NCI-H774 (cell line): ENCODE measurements at places on chromosomes 7 and 10.

- DNase-seq, result no peak
Observed at GRCh38 chr10:128573281-128573845, 447.1 kb upstream of the MKI67 start.

GRCh38 chr10:119737823-119738222 lies 12.0 kb downstream of the INPP5F start:
- no peak for DNase-seq

DNA sequence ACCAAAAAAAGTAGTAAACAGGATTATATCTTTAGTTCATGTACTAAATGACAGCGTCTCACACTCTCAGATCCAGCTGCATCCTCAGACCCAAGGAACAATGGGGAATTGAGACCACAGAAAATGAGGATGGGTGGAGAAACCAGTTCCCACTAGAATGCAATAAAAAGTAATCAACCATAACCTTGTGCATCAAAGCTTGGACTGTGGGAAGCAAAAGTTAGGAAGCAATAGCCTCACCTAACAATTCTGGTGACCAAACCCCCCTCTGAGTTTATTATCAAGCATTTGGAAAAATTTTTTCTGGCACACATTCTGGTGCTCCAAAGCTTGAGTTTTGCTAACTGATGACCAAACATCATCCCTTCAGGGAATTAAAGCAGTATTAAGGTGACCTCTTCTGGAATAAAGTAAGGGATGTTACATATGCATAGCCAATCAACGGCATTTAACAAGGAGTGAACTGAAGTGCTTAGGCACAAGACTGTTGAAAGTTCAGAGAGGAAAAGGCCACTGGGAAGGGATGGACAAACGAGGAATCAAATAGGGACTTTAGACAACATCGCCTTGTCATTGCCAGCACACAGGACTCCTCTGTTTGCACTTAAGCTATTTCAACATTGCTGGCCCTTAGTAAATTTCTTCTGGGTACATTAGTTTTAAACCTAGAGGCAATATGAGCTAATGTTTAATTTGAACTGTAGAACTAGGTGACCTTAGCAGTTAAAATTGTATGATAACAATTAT lies 1.2 kb upstream of the MAT1A start:
- no peak for DNase-seq

DNA sequence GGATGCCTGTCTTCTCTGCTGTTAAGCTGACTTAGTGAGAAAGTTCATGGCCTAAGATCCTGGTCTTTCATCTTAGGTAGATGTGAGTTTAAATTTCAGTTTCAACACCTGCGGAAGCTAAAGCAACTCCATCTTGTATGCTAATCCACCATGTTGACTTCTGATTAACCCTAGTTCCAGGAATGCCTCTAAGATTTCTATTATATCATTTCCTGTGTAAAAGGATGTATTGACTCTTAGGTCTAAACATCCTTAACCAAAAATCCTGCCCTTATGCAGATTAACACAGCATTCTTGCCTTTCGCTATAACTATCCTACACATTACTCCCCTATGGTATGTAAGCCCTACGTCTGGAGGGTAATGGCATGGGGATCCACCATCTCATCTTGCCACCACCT lies 94.4 kb upstream of the CCDC6 start:
- DNase-seq, result no peak

- DNase-seq, result peak; percentile 46
Observed at GRCh38 chr7:106190589-106191330, 78.6 kb upstream of the SYPL1 start.

GRCh38 chr7:100130608-100131453 lies 4.1 kb downstream of the MBLAC1 start:
- DNase-seq, result peak; percentile 59

- DNase-seq, result no peak
Observed at GRCh38 chr7:153320681-153321080, 561.1 kb downstream of the ACTR3B start.

DNA sequence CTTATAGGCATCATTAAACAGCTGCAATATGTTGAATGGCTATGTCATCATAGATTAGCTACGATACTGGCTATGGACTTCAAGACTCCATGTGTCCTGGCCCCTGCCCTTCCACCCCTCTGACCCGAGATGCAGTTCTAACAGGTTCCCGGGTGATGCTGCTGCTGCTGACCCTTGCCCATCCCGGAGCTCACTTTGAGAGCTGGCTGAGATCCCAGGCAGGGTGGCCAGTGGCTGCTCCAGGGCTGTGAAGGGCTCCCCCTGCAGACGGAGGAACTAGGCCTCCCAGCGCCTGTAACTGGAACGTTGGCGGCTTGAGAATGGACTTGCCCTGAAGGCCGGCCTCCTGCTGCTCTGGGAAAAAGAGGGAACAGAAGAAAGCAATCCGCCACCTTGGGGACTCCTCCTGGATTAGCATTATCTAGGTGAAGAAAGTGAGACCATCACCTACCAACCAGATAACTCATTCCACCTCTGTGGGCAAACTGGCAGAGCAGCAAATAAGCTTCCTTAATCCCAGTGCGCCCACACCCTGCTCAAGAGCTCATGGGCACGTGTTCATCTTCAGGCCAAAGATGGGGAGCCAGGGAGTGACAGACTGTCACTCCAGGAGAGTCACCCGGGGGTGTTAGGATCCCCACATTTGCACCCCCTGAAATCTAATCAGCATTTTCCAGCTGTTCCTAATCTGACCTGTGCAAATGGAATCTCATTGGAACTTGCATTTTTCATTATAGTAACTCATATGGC lies 56.8 kb downstream of the PARP12 start:
- DNase-seq, result no peak

DNA sequence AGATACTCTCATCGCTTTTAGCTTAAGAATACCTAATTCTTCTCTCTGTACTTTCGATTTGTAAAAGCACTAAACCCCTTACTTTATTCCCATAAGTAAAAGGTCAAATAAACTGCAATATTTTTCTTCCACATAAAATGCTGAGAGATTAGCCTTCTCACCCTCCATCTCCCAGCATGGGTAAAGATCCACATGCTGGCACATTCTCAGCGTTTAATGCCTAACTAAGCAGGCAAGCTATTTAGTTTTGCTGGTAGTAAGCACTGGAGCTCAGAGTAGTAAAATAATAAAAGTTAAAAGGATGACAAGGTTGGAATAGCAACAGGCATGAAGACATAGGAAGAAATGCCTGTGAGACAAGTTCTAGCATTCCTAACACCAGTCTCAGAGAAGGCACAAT lies 65.9 kb upstream of the NEBL start:
- DNase-seq, result no peak

GRCh38 chr7:78296046-78296597 lies 497.5 kb downstream of the PHTF2 start:
- no peak for DNase-seq

- DNase-seq, result no peak
Observed at GRCh38 chr7:158275711-158276413, 311.8 kb downstream of the PTPRN2 start.

DNA sequence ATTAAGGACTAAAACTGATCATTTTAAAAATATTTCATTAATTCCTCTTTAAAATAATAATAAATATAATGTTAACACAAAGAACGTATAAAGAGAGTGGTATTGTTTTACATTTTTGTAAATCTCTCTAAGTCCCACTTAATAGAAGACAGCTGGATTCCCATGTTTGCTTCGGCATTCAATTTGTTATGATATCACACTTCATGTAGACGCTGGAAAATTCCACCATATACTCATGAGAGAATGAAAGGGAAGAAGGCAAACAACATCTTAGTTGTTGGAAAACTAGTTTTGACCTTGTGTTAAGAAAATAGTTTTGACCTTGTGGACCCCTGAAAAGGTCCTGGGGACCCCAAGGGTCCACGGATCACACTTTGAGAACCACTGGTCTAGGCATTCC lies 85.3 kb upstream of the MGMT start:
- DNase-seq, result no peak

GRCh38 chr10:21099291-21100062 lies 202.4 kb upstream of the NEBL start:
- DNase-seq, result no peak

GRCh38 chr7:47231032-47231431 lies 350.9 kb downstream of the TNS3 start:
- no peak for DNase-seq

DNA sequence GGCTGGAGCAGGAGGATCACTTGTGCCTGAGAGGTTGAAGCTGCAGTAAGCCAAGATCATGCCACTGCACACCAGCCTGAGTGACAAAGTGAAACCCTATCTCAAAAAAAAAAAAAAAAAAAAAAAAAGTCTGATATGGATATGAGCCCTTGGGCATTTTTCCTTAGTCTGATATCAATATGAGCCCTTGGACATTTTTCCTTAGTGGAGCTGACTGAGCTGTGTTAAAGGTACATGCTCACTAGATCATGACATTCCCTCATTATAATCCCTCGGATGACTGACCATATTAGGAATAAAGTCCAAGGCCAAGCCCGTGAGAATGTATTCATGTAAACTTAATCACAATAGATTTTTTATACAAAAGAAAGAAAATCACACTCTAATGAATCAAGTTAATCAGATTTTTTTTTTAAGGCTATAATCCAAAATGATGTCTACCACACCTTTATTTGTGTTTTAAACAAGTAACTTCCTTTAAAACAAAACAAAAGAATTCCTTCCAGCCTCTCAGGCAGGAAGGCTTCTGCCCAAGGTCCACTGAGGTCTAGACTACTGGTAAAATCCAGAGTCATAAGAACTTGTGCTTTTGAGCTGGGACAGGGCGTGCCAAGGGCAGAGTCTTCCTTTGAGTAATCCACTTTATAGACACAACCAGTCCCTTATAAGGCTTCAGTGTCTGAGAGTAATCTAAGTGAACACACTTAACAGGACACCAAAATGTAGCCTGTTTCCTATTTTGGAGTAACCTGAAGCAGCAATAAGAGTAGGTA lies 5.5 kb downstream of the PPA1 start:
- DNase-seq, result no peak
